ENCODE measurements at places on chromosomes 7 and 10.

- no peak for DNase-seq
Measured at GRCh38 chr7:28539289-28539981, 127.1 kb downstream of the CREB5 start.

GRCh38 chr7:27944643-27945042, 204.7 kb downstream of the TAX1BP1 start:
- no peak for DNase-seq

DNA sequence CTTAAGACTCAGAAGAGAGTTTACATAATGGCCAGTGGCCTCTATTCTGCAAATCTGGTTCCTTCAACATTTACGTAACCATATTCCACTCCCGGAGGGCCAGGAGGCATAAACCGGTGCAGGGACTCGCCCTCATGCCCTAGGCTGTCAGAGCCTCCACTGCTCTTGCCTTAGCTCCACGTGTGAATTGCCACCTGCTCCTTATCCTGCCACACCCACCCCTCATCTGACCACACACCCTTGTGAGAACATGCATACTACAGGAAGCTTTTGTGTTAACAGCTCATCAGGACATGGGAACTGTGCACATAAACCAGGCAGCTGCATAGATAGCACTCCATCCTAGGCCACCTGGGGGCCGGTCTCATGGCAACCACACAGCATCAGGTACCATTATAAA, 146.7 kb upstream of the PFKP start:
- DNase-seq = no peak

- DNase-seq = no peak
Measured at GRCh38 chr10:101687071-101687658, 7.8 kb downstream of the FBXW4 start.

GRCh38 chr10:101848894-101849351, 5.3 kb upstream of the KCNIP2 start:
- no peak for DNase-seq

GRCh38 chr10:5297466-5297865, 67.3 kb upstream of the UCN3 start:
- peak; percentile 22 for DNase-seq

- peak; percentile 26 for DNase-seq
Measured at GRCh38 chr7:95476904-95477594, 8.7 kb upstream of the ASB4 start.

- no peak for DNase-seq
Measured at GRCh38 chr10:1829712-1830111, 92.4 kb upstream of the ADARB2 start.

DNA sequence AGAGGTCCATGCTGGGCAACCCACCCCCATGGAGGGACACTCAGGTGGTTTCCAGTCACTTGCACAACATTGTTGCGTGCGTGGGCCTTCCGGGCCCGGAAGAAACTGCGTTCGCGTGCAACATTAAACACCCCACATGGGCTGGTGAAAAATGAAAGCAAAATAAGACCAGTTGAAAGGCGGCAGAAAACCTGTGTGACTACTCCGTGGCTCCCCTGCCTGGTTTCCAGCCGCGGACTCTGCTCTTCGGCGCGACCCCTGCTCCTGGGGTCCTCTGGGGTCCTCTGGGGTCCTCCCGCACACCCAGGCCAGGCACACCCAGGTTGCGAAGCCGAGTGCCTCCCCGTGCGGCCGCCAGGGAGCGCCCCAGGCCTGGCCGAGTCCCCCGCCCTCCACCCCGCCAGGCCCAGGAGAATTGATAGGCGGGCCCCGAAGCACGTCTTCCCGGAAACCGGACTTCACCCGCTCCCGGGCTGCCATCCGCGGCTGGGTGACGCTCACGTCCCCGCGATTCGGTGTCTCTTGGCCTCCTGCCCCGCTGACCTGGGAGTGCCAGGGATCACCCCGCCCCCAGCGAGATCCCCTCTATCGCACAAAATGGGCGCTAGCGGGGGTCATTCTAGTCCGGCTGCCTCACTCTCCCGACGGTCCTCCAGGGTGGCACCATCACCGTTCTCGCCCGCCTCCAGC, 1.9 kb upstream of the SH2D4B start:
- peak; percentile 67 for DNase-seq

- no peak for DNase-seq
Measured at GRCh38 chr7:122457969-122458368, 153.4 kb upstream of the FEZF1 start.

GRCh38 chr10:78316451-78316931, 282.8 kb downstream of the RPS24 start:
- no peak for DNase-seq

GRCh38 chr7:51300762-51301674, 15.6 kb downstream of the COBL start:
- DNase-seq = no peak

- DNase-seq = no peak
Measured at GRCh38 chr7:29084832-29085231, 61.5 kb downstream of the CPVL start.

- DNase-seq = no peak
Measured at GRCh38 chr7:137122145-137122544, 221.4 kb downstream of the PTN start.

DNA sequence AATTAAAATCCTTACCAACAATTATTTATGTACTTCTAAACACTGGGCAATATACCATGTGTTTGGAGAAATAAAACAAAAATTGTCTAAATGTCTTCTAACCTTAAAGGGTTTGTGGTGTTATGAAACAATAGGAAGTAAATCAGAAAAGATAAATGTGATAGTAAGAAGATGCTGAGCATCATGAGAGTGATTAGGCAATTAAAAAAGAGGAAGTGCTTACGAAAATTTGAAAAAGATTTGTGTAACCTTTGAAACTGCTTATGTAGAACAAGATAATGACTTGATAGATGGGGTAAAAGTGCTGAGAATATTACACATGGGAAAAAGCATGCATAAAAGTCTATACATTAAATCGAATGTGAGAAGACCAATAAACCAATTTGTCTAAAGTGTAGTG, 573.4 kb upstream of the CNTNAP2 start:
- no peak for DNase-seq

DNA sequence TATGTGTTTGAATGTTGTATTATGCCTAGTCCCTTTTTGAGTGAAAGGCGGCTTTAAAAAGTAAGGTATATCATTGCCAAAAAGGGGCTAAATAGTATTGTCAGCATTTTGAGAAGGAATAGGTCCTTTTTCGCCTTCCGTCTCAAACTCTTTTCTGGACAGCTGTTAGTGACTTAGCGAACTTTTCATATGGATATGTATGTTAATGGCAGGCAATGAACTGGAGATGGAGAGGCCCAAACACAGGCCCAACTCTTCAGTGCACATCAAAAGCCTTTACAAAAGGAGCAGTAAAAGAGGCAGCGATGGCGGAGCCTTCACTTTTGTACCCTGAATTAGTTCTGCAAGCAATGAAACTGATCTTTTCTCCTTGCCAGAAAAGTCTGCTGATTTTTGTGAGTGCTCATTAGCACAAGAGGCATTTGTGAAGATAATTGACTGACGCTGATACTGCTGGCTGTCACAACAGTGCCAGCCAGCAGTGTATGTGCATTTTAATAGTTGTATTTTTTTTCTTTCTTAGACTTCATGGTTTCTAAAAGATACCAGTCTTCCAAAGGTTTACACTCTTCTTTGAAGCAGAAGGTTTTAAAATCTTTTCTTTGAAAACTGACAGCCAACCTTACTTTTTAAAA, 243.7 kb upstream of the SP8 start:
- no peak for DNase-seq

GRCh38 chr7:99504281-99504602, 220 bp upstream of the ZKSCAN5 start:
- no peak for DNase-seq

DNA sequence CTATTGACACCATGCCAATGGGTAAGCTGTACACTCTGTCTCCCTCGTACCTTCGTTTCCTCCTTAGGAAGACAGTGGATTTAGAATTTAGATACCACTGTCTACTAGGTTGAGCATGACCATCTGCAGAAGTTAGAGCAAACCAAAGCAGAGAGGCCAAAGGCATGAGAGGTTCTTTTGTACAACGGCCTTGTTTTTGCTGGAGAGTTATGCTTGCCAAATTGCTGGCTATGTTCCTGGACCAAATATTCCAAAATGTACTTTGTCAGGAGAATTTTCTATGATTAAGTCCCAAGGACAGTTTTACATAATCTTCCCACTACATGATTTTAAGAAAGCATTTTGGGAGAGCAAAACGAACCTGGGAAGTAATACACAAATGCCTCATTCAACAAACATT, 47.9 kb upstream of the PLCE1 start:
- DNase-seq = no peak

GRCh38 chr7:32515890-32516550, 20.7 kb downstream of the AVL9 start:
- DNase-seq = no peak

- DNase-seq = no peak
Measured at GRCh38 chr10:42951486-42952251, 125.2 kb upstream of the RET start.

GRCh38 chr7:7209412-7210050, 27.2 kb downstream of the C1GALT1 start:
- no peak for DNase-seq

DNA sequence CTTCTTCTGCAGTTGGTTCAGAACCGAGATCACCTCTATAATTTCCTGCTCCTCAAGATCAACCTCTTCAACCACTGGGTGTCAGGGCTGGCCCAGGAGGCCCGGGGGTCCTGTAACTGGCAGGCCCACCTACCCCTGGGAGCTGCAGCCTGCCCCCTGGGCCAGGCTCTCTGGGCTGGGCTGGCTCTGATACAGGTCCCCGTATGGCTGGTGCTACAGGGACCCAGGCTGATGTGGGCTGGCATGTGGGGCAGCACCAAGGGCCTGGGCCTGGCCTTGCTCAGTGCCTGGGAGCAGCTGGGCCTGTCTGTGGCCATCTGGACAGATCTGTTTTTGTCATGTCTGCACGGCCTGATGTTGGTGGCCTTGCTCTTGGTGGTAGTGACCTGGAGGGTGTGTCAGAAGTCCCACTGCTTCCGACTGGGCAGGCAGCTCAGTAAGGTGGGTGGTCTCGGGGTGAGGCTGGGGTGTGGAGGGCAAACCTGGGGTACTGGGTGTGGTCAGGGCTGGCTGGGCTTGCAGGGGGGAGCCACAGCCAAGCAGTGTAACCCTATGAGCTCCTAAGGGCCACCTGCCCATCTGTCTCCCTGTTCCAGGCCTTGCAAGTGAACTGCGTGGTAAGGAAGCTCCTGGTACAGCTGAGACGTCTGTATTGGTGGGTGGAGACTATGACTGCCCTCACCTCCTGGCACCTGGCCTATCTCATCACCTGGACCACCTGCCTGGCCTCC, 4.2 kb downstream of the TMEM270 start:
- DNase-seq = no peak

DNA sequence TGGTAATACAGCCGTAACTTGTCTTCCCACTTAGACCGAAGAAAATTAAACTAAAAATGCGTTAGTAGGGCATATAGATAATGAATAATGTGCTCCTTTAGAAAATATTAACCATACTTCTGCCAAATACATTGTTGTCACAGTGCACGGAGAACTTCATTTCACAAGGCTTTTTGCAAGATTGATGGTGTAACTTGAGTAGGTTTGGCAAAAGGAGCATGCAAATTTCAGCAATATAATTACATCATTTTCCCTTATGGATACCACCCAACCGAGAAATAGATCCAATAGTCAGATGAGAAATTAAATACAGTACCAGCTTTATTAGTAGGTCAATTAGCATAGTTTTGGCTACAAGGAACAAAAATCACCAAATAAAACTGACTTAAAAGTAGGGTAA, 792.6 kb upstream of the C7orf33 start:
- no peak for DNase-seq

DNA sequence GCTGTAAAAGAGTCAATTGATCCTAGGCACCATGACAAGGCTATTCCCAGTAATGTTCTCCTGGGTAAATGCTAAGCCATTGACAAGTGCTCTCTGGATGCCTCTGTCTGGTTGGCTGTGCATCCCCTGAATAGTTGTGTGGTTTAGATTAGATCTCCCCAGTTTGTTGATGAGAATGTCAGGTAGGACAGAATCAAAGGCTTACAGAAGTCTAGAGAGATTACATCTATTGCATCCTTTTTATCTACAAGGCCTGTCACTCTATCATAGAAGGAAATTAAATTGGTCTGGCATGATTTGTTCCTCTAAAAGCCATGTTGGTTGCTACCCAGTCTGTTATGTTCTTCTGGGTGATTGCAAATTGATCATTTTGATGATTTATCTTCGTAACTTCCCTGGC, 548.3 kb downstream of the GATA3 start:
- DNase-seq = no peak

- no peak for DNase-seq
Measured at GRCh38 chr7:74617180-74617744, 40.3 kb upstream of the GTF2I start.

GRCh38 chr10:118264838-118265470, 77.2 kb downstream of the FAM204A start:
- DNase-seq = no peak

GRCh38 chr10:75950997-75951589, 519.7 kb downstream of the LRMDA start:
- no peak for DNase-seq

DNA sequence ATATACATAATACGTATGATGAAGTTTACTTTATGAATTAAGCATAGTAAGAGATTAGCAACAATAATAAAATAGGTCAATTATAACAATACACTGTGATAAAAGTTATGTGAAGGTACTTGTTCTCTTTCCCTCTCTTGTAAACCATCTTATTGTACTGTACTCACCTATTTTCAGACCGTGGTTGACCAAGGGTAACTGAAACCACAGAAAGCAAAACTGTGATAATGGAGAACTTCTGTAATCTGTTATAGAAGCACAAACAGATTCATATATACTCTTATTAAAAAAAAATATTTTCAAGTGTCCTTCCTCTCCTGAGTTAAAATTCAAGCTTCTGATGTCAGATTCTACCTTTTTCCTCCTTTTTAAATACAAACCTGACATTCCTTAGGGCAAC, 1247.8 kb upstream of the SORCS1 start:
- DNase-seq = no peak

DNA sequence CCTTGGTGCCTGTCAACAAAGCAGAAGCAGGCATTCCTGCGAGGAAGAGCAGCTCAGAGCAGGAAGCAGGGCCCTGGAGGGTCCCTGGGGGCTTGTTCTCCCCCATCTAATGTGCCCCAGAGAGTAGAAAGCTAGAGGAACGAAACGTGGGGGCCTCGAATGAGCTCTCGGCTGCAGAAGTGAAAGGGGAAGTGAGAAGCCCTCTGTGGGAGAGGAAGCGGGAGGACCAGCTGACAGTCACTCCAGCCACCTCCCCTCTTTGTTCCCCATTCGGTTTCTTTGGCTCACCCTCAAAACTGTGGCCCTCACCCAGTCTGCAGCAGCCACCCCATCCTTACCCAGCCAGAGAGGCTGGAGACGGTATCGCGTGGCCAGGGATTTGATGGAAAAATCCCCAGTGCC, 25.0 kb downstream of the C10orf105 start:
- no peak for DNase-seq

GRCh38 chr10:123272171-123272570, 118.0 kb downstream of the BUB3 start:
- DNase-seq = no peak

GRCh38 chr7:36862771-36863261, 138.5 kb upstream of the AOAH start:
- no peak for DNase-seq

Data from stimulated activated CD4-positive, alpha-beta T cell treated with anti-CD3 and anti-CD28 coated beads, Interleukin-4, amount 100 ng/mL, for 4 hours (primary cell).